Left lobe of liver (tissue), 2 donors: ENCODE measurements at places on chromosomes 3 and 15.

DNA sequence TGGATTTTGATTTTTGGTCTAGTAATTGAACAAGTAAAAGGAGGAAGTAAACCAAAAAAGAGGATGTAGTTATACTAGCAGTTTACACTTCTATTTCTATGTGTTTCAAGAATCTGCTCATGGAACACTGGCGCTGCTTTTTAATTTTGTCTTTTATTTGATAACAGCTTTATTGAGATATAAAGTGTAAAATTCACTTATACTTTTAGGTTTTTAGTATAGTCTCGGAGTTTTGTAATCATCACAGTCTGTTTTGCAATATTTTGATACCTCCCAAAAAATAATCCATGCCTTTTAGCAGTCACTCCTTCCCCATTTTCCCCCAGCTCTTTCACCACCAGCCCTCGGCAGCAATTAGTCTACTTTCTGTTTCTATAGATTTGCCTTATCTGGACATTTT lies 18.0 kb downstream of the UBE2E2 start:
- no peak for DNase-seq

GRCh38 chr15:25763954-25764353 lies 99.2 kb downstream of the ATP10A start:
- DNase-seq, result no peak

- no peak for DNase-seq
Observed at GRCh38 chr3:58779934-58780333, 113.4 kb upstream of the FAM3D start.

DNA sequence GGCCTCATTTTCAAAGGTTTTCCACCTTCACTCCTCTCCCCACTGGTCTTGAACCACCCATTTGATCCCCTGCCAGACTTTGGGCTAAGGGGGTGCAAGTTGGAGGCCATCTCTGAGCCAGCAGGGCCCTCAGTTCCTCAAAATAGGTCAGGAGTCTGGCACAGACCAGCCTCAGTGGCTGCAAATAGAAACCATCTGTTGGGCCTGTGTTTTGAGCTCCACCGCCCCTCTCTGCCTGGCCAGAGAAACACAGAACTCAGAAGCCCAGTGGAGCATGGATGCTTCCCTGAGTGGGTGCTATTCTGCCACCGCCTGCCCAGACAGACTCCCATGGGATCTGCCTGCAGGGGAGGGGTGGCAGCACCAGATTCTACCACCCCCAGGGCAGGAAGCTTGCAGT lies 56.3 kb downstream of the CORO2B start:
- DNase-seq, result no peak

GRCh38 chr15:31358957-31359701 lies 32.5 kb downstream of the KLF13 start:
- no peak for DNase-seq

GRCh38 chr3:46538803-46539442 lies 27.2 kb downstream of the LRRC2 start:
- no peak for DNase-seq

- no peak for DNase-seq
Observed at GRCh38 chr3:113035387-113035982, 44.7 kb downstream of the GTPBP8 start.

GRCh38 chr3:190000861-190001196 lies 119.9 kb downstream of the P3H2 start:
- no peak for DNase-seq

DNA sequence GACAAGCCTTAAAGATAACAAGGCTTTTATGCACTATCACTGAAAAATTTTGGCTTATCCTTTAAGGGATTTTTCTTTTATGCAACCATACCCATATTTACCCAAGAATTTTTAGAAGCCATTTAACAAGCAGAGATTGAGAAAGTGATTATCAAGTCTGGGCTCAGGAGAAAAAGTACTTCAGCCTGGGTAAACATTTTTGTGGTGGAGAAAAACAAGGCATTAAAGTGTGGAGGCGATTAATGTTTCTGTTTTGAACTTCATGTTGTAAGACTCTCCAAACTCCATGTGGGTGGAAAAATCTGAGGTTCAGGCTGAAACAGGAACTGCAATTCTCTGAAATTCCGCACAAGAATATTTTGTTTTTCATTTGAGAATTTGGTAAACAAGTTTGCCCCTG lies 260.4 kb upstream of the KCNMB2 start:
- DNase-seq, result no peak

DNA sequence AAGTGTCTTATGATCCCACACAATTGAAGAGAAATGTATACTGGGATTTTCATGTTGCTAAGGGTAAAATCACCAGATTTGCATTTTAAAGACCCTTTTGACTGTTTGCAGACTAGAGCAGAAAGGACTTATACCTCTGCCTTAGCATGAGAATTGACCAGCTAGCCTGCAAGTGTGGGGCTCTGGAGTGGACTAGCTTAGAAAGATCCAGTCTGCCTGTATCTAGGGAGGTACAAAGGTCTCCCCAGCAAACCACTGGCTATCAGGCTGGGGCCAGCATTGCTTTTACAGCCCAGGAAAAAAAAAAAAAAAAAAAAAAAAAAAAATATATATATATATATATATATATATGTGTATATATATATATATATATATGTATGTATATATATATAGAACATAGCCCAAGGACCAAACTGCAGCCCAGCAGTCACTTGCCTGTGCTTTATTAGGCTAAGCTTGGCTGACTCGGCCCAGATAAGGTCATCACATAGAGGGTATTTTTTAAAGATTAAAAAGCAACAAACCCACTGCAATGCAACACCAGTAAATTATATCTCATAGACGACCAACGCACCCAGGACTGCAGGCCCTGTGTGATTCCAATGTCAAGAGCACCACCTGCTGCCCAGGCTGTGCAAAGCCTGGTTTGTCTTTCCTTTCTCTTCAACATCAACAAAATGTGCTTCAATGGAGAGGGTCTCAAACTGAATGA lies 63.7 kb downstream of the DCLK3 start:
- peak; percentile 49 for DNase-seq

DNA sequence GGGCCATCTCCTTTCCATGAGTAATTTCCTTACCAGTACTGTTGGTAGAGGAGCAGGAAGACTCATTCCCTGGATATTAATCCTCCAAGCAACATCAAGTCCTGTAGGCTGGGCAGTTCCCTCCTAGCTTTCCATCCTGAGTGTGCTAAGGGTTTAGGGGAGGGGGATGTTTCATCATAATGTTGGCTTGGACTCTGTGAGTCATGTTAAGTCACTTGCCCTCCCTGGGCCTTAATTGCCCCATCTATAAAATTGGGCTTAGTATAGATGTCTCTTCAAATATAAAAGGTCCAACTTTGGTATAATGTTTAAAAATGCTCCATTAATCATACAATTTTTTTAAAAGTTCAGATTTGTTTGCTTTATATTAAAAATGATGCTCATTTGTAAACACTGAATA lies 52.7 kb downstream of the TLE3 start:
- no peak for DNase-seq

DNA sequence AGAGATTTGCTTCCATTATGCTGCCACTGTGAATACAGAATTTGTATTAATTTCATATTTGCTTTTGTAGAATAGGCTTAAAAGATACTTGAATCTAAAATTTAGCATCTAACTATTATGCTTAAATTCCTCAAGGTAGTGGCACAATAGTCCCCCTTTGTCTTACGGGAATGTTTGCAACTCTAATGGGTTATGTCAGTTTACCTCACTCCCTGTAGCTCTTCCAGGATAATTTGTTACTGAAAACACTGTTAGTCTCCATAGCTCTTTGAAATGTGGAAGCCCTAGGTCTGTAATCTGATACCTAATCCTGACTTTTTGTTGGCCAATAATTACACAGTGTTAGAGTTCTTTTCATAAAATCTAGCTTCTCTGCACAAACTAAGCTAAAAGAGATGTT lies 433.4 kb downstream of the PYDC2 start:
- DNase-seq, result no peak

GRCh38 chr3:151386056-151386455 lies 1.5 kb upstream of the P2RY12 start:
- DNase-seq, result no peak

DNA sequence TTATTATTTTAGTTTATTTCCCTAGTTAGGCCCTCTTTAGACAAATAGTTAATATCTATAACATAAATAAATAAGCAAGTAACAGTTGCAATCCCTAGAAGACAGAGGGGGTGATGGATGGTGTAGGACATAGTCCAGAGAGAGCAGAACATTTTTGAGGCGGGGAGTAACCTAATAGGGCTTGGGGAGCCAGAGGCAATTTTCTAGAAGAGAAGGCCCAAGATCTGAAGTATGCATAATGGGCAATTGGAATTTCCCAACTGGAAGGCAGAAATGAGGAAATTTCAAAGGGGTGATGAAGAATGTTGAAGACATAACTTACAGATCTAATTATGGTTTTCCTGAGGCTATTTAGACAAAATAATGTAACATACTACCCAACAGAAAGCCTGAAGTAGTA lies 525.7 kb downstream of the TUSC7 start:
- no peak for DNase-seq

GRCh38 chr3:113728661-113729060 lies 17.4 kb downstream of the NAA50 start:
- DNase-seq, result no peak

DNA sequence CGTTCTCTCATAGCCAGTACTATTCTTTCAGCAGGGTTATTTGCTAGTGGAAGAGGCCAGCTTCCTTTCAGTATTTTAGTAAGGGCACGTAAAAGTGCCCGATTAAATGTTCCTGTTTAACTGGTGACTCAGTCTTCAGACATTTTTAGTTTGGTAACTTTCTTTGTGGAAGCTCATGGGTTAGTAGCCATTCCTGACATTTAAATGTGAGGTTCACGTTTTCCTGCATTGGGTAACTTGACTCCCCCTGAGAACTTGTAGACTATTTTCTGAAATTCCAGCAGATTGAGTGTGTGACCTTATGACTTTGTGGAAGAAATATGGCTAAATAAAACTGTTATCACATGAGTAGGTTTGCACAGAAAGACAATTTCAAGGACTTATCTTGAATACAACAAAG lies 16.9 kb downstream of the ABHD2 start:
- DNase-seq, result no peak

GRCh38 chr3:178271740-178272387 lies 264.4 kb upstream of the KCNMB2 start:
- no peak for DNase-seq

DNA sequence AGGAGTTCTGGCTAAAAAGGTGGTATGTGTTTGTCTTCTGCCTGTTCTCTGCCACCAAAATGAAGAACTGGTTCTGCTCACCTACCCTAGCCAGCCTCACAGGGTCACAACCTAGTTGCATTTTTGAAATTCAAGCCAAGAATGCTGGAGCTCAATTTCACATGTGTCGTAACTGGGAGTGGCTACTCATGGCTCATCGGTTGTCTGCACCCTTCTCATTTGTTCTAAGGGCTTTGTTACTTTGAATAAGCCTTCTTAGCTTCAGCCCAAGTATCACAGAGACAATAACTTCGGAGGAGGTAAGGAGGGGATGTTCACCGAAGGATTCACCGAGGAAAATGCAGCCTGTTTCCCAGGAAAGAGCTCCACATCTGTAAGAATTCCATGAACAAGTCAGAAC lies 134.3 kb upstream of the RARB start:
- DNase-seq, result no peak

DNA sequence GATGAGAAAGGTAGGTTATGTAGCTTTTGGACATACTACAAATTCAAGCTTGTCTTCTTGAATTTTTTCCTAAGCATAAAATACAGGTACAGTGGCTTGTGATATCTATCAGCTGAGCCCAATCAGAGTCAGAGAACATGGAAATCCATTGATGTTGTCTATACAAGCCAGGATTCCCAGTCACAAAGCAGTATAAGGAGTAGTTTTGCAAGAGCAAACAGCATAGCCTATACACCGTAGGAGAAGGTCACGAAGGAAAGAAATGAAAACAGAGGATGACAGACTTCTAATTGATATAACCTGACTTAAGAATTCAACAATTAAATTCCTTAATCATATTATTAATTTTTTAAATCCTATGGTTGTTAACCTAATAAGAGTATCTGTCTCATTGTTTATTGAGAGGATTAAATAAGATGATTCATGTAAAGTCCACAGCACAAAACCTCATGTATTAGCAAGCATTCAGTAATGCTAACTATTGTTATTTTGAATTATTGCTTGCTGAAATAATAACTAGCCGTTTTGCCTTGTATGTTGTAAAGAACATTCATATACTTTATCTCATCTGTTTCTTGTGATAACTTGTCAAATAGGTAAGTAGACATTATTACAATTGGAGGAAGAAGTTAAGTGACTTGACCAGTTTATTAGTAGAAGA lies 276.6 kb upstream of the ZPLD1 start:
- DNase-seq, result no peak

DNA sequence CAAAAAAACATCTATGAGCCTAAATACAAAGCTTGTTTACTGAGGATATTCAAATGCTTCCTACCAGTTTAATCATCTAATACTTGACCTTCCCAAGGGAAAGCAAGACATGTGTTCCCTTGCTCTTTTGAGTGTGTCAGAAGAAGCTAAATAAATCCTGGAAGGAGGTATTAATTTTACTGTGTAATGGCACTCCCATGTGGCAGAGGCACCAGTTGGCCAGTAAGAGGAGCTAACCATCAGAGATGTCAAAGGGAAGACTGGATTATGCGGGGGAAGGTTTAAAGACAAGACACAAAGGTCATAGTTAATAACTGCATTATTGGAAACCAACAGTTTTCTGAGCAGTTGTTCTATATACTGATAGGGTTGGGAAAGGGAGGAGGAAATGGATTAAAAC lies 125.1 kb downstream of the SUCLG2 start:
- no peak for DNase-seq

DNA sequence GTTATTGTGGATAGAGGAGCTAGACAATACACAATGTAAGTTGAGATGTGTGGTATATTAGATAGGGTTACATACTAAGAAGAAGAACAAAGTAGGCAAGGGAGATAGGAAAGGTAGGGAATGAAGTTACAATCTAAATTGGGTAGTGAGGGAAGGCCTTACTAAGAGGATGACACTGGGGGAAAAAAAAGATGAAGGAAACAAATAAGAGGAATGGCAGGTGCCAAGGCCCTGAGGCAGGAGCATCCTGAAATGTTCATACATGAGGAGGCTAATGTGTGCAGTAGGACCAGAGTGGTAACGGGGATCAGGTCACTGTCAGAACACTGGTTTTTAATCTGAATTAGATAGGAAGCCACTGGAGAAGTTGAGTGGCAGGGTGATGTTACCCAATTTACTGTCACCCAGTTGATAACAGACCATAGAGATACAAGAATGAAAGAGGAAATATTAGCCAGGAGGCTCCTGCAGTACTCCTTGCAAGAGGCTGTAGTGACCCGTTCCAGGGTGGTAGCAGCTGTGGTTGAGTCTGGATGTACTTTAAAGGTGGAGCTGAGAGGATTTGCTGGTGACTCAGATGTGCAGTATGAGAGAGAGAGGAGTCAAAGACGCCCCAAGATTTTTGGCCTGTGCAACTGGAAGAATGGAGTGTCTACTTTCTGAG lies 14.4 kb downstream of the RTP1 start:
- no peak for DNase-seq

DNA sequence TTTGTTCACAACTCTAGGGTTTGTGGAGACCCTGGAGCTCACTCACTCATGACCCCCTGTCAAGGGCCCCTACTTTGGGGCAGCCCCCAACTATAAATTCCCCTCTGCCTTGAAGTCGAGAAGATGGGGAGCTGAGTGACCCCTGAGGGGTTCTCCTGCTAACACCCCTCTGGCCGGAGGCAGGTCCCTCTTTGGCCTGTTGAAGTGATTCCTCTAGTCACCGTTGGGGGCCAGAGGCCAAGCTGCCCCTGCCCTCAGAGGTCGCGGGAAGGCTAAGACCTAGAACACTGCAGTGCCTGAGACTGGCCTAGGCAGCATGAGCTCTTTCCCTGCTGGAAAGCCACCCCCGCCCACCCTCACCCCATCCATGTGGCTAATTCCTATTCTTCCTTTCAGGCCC lies 15.4 kb upstream of the SKOR1 start:
- DNase-seq, result no peak
